Camera-type eye (tissue), 1 donor: ENCODE measurements at places on chromosomes 7 and 10. TPM values are rescaled to one million over a fixed set of nuclear protein-coding genes. Genes with fewer than 3 reads are reported as not detected.

The FGL2 gene
- total RNA-seq = 34.0 TPM

The EGFR gene
- 44.1 TPM for total RNA-seq

The AMPH gene
- 62.7 TPM for total RNA-seq

The LRRD1 gene
- total RNA-seq = 0.44 TPM

The LIPM gene
- not detected for total RNA-seq

The NRCAM gene
- 171 TPM for total RNA-seq

The PALD1 gene
- 11.7 TPM for total RNA-seq

The RELN gene
- 144 TPM for total RNA-seq

The GIMAP6 gene
- 11.7 TPM for total RNA-seq

The CBX3 gene
- total RNA-seq = 194 TPM

The HABP2 gene
- not detected for total RNA-seq

The MKX gene
- 13.1 TPM for total RNA-seq
